Memory B cell (primary cell): ENCODE measurements at places on chromosomes 1 and 21.

DNA sequence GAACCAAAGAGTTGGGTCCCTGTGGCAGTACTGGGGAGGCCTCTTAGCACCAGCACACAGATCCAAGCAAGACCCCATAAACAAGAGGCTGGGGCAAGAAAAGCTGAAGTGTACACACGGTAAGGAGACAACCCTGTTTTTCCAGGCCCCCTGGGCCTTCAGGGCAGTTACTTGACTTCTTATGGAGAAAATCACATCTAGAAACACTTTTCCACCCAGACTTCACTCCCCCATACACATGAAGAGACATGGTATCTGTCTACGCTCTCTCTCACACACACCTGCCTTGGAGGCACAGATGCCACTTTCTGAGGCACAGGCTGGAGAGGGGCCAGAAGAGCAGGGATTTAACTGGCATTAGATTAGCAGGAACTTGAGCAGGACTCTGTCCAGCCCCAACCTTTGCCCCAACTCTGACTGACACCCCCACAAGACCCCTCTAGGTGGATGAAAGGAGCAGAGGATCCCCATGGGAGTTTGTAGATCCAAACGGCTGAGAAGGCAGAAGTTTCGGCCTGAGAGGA lies 2.2 kb downstream of the CERS2 start:
- no peak for DNase-seq

GRCh38 chr1:108556066-108556465 lies 3.8 kb upstream of the EEIG2 start:
- DNase-seq = no peak

DNA sequence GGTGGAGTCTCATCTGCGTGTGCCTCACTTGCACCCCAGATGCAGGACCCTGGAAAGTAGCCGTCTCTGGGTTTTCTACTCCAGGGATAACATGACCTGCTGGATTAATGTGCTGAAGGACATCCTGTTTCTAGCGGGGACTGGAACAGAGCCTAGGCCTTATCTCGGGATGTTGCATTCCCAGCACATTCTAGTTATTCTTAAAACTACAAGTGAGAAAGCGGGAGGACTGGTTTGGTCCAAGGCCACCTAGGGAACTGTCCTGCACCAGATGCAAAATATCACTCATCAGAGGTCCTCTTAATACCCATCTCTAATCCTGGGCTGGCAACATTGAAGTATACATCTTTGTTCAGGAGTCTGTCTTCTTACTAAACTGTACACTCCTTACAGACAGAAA lies 179.9 kb downstream of the ZC3H11B start:
- no peak for DNase-seq

- DNase-seq = no peak
These were observed 14.0 kb upstream of the SYNC start for GRCh38 chr1:32716312-32717148.

- no peak for DNase-seq
These were observed 24.3 kb downstream of the F13B start for GRCh38 chr1:197042676-197043341.

DNA sequence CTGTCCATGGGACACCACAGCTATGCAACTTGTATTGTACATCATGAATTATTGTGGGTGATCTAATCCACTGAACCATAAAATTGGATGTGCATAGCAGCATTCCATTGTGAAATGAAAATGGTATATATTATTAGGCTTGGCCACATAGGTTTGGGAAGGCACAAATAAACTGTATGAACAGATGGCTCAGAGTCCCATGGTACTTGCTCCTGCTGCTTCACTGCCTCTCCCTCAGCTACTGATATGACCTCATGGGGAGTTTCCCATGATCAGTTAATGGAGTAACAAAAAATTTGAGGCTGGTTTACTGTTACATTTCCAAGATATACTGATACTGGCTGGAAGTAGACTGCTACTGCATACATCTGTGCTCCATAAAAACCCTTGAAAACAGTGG lies 152.7 kb upstream of the NEGR1 start:
- no peak for DNase-seq
